ENCODE measurements at places on chromosomes 7 and 10.

GRCh38 chr10:31760674-31761081 is 168.0 kb downstream of the ARHGAP12 start:
- DNase-seq: no peak

GRCh38 chr7:27156508-27156898 is at the start of gene HOXA7:
TSS of gene HOXA7 (minus strand) at chr7:27156675. CDS start at chr7:27156545, 130 bp downstream.
- no peak for DNase-seq

- no peak for DNase-seq
These were observed 86.5 kb upstream of the NPVF start for GRCh38 chr7:25314731-25315267.

GRCh38 chr7:27106181-27106900 is 3.9 kb upstream of the HOXA2 start:
- DNase-seq: no peak

GRCh38 chr7:45872116-45873034 is 507 bp downstream of the CCDC201 start:
- DNase-seq: no peak

DNA sequence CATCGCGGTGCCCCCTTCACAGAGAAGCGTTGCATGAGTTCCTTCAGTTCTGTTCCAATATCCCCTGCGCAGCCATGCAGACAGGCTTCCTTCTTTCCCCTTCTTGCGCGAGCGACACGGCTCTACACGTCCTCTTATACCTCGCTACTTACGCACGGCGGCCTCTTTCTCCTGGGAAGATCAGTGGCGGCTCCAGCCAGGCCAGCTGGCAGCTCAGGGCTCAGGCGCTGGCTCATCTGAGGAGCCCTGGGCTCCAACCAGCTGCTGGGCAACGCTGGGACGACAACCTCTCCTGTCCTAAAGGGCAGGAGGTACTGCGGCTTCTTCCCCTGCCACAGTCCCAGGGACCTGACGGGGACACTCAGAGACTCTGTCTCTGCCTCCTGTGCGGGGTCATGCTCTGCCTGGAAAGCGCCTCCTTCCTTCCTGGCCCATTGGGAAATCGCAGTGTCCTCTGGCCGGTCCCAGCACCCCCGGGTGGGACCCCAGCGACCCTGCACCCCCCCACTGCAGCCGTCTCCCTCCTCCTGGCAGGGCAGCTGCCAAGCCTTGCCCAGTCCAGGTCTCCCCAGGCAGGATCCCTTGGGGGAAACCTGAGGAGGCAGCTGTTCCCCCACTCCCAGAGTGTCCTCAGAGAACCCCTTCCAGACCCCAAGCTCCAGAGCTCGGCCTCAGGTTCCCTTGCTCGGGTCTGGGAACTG is 5.0 kb upstream of the FAM20C start:
- DNase-seq: no peak

DNA sequence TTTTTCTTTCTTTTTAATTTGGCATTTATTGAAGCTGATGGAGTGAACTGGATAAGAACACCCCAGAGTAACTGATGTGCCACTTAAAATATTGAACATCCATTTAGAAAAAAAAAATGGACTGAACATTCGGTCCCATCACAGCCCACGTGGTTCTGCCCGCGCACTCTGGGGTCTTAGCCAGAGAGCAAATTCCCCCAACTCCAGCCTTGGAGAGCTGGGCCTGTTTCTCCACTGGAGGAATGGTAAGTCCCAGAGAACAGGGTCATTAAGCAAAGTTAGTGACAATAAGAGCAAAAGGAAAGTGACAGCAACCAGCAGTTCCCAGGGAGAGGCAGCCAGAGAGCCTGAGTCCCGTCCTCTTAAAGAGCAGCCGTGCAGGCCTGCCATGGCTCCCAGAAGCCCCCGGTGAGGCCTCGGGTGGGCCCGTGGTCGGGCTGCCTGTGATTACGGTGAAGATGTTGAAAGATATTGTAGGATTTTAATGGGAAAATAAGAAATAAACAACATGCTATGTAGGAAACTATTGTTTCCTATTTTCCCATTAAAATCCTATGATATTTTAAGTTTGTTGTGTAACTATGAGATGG is 487.9 kb upstream of the MKI67 start:
- DNase-seq: no peak

DNA sequence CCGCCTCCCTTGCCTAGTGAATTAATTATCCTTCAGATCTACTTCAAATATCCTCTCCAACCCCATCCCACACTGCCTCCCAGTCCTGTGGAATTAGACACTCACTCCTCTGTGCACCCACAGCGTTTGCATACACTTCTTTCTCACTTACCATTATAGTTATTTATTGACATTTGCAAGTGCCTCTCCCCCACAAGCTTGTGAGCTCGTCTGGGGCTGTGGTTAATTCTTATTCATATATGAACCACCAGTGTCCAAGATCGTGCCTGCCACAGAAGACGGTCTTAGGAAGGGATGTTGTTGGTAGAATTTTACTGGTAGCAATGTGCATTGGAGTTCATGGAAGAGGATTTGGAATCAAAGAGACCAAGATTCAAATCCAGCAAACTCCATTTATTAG is 68.1 kb upstream of the AOAH start:
- DNase-seq: no peak

- no peak for DNase-seq
These were observed 120.1 kb upstream of the GNAI1 start for GRCh38 chr7:80014511-80014910.

- no peak for DNase-seq
These were observed 70.5 kb downstream of the ADCYAP1R1 start for GRCh38 chr7:31122649-31123058.

GRCh38 chr10:125263551-125263950 is 103.2 kb upstream of the CTBP2 start:
- DNase-seq: no peak

DNA sequence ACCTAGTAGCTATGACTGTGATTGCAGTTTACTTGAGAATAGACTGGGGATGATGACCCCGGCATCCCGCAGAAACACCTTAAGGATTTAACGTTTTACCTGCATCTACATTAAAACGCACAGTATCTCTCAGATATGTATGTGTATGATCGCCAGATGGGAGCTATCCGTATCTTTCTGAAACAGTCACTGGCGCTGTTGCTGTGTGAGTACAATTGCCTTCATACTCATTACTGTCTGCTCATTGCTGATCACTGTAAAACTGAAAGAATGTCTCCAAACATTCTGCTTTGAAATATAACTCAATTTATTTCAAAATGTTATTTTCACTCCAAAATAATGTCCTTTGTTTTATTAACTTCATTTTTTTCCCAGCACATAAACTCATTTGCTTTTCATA is 388.9 kb upstream of the AKR1E2 start:
- DNase-seq: no peak

DNA sequence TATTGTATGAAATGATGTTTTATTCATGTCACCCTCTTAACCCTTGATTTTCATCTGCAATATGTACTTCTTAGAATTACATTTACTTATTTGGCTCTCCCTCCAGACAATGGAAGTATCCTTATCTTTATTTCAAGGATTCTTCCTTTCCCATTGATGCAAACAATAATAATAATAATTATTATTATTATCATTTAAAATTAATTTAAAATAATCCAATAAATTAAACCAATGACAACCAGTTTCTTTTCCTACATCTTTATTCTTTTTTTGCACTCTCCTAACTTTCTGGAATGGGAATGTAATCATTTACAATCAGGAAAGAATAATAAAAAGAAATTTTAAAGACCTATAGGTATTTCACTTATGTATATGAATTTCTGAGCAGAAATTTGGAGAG is 504.4 kb downstream of the INHBA start:
- DNase-seq: no peak

GRCh38 chr10:72888151-72888638 is 5.3 kb upstream of the OIT3 start:
- DNase-seq: no peak

DNA sequence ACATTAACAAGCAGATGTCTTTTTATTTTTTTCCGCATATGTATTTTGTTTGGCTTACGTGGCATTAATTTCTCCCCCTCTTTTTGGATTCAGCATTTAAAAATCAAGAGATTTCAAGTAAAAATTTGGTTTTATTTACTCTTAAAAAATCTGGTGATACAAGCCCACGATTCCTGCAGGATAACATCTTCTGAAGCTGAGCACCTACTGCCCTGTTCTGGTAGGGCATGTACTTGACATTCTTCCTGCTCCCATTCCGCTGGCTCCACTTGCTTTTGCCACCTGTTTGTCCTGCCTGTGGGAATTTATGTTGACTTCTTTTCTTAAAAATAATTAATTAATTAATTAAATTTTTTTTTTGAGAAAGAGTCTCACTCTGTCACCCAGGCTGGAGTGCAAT is 105.2 kb upstream of the SLC25A13 start:
- no peak for DNase-seq

DNA sequence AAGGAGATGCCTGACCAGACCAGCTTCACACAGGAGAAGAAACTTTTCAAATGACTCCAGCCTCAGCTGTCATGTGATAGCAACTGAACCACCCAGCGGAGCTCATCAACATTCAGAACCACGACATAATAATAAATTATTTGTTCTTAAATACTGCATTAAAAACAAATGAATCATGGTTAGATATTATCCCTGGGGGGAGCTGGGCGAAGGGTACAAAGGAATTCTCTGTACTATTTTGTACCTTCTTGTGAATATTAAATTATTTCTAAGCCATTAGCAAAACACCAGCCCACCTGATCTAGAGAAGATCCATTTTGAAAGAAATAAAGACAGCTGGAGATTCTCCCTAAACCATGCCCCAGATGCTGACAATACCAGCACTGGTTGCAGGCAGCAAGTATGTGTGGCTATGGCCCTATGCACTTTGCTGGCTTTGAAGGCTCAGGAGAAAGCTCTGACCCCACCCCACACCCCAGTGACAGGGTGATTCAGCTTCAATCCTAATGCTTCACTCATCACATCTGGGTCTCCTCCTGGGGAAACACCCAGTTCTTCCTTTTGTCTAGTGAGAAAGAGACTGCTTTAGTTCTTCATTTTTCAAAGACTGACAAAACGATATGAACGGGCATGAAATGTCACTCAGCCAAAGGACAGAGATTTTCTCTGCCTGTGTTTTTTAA is 45.5 kb upstream of the NKX2-3 start:
- DNase-seq: no peak

DNA sequence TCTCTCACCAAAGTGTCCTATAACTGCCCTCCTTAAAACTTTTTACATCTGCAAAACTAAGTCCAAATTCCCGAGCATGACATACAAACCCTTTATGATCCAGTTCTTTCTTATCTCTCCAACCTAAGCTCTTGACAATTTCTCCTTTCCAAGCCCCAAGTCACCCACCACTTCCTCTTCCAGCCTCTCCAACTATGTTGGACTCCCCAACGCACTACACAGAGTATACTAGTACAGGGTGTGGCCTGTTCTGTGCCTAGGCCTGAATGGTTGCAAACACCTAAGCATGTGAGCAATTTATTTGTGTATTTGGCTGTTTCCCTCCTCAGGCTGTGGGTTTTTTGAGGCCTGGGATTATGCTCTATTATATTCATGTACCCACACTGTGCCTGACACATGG is 101.2 kb upstream of the APBB1IP start:
- DNase-seq: no peak

- DNase-seq: no peak
These were observed 115.6 kb downstream of the CDH23 start for GRCh38 chr10:71512312-71512711.

DNA sequence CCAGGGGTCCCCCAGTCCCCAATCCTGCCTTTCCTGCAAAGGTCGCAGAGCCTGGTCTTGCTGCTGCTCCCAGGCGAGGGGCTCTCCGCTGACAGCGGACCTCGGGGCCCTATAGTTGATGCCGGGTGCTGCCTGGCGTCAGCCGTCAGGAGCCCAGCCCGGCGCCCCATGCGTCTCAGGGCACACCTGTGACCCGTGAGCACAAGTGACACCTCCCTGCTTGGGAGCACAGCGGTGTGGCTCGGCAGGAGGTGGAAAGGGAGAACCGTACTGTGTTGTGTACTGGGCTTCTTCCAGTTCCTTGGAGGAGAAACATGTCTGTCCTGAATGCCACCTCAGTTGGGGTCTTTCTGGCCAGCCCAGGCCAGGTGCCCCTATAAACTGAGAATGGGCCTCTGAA is 56.7 kb downstream of the LHPP start:
- DNase-seq: no peak

DNA sequence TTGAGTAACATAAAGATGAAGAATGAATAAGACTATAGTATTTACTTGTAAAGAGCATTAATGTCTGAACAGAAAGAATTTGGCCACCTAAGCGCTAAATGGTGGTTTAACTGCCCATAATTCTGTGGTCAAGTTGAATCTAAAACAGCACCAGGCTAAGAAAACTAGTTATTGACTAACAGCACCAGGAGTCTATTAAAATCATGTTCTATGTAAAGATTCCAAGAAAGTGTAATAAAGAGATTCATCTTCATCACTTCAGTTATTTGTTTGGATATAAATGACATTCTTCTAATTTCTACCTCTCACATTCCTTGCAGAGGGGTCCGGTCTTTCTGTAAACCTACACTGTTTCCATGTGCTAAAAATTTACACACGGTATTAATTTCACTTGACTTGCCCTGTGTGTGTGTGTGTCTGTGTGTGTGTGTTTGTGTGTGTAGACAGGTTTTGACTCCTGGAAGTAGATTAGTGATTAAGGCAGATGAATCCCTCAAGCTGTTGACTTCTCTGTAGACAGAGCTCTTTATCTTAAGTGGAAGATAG is 84.4 kb downstream of the KLF6 start:
- no peak for DNase-seq

DNA sequence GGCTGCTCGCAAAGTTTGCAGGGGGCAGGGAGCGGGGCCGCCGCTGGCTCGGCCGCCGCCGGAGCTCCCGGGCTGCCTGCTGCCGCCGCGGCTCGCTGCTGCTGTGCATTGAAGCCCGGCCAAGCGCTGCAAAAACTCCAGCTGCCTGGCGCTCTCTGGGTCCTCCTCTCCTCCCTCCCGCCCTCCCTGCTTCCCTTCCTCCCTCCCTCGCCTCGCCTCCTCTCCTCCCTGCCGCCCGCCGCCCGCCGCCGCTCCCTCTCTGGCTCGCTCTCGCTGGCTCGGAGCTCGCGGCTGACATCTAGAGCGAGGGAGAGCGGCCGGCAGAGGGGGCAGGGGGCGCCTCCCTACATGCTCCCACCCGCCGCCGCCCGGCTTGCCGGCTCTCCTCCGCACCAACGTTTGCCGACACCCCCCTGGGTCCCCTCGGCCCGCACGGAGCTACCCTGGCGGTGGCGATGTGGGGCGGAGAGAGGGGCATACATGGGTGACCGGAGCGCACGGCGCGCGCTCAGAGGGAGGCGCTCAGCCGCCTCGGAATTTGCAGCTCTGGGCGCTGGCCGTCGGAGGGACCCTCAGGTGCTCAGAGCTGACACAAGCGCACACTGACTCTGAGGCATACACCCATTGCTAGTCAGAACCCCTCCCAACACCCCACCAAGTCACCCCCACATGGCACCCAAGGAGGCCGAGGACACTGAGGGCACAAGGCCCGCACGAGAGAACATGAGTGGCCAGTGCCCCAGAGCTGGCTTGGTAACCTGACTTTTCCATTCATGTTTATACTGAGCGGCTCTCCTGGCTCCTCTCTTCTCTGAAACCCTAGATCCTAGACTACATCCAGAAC is 1.2 kb upstream of the PLXNA4 start:
- no peak for DNase-seq
